ENCODE measurements at places on chromosomes 16 and 17. TPM values are rescaled to one million over a fixed set of nuclear protein-coding genes. Genes with fewer than 3 reads are reported as not detected.

ITGA2B gene
- total RNA-seq = 3.9 TPM

TSPOAP1 gene
- 28.5 TPM for total RNA-seq

HOXB3 gene
- 3.5 TPM for total RNA-seq

CORO7 gene
- total RNA-seq = 230 TPM

CCL15 gene
- not detected for total RNA-seq

KRT33A gene
- not detected for total RNA-seq

PMFBP1 gene
- 1.9 TPM for total RNA-seq

CCL7 gene
- total RNA-seq = not detected

AGRP gene
- total RNA-seq = not detected

EPOP gene
- total RNA-seq = 1.6 TPM

PHKB gene
- 40.6 TPM for total RNA-seq

TNFRSF17 gene
- 1.1 TPM for total RNA-seq

RND2 gene
- total RNA-seq = 0.64 TPM

C17orf78 gene
- not detected for total RNA-seq

SMCR8 gene
- total RNA-seq = 38.7 TPM
